Left ventricle myocardium inferior (tissue), 1 donor: ENCODE measurements at places on chromosomes 3 and 15. TPM values are rescaled to one million over a fixed set of nuclear protein-coding genes. Genes with fewer than 3 reads are reported as not detected.

Gene RPN1
- total RNA-seq, result 86.3 TPM

Gene SERPINI2
- 0.41 TPM for total RNA-seq

Gene CDCP1
- total RNA-seq, result 0.25 TPM

Gene PLA2G4F
- total RNA-seq, result 2.1 TPM

Gene ADAMTS17
- total RNA-seq, result 0.99 TPM

Gene MEF2A
- 152 TPM for total RNA-seq

Gene CHCHD4
- total RNA-seq, result 37.6 TPM

Gene TTLL13
- 0.19 TPM for total RNA-seq

Gene ILDR1
- total RNA-seq, result 0.33 TPM

Gene RBSN
- 17.3 TPM for total RNA-seq

Gene GAP43
- total RNA-seq, result 1.2 TPM

Gene GOLGA8S
- total RNA-seq, result 0.33 TPM

Gene PLSCR4
- total RNA-seq, result 12.1 TPM
